Thoracic aorta (tissue), 2 donors: ENCODE measurements at places on chromosomes 1 and 21.

DNA sequence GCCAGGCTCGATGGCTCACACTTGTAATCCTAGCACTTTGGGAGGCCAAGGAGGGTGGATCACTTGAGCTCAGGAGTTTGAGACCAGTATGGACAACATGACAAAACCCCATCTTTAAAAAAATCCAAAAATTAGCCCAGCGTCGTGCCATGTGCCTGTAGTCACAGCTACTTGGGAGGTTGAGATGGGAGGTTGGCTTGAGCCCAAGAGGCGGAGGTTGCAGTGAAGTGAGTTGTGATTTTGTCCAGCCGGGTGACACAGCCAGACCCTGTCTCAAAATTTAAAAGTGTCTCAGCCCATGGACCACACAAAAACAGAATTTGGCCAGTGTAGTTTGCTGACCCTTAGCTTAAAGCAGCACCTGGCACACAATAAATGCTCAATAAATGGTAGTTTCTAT lies 11.3 kb upstream of the TACSTD2 start:
- no peaks in the 10 kb centered on the region for H3K36me3 ChIP-seq
- H3K4me3 ChIP-seq, result no peak overlapping the region
- H3K4me1 ChIP-seq, result peaks cover 46% of the 10 kb centered on the region
- no peaks in the 10 kb centered on the region for H3K27me3 ChIP-seq

GRCh38 chr1:185732951-185733350 lies 1.2 kb upstream of the HMCN1 start:
- no peak for DNase-seq
- peaks cover 13% of the 10 kb centered on the region for H3K4me1 ChIP-seq
- H3K4me3 ChIP-seq, result no peak overlapping the region
- no peaks in the 10 kb centered on the region for H3K36me3 ChIP-seq

DNA sequence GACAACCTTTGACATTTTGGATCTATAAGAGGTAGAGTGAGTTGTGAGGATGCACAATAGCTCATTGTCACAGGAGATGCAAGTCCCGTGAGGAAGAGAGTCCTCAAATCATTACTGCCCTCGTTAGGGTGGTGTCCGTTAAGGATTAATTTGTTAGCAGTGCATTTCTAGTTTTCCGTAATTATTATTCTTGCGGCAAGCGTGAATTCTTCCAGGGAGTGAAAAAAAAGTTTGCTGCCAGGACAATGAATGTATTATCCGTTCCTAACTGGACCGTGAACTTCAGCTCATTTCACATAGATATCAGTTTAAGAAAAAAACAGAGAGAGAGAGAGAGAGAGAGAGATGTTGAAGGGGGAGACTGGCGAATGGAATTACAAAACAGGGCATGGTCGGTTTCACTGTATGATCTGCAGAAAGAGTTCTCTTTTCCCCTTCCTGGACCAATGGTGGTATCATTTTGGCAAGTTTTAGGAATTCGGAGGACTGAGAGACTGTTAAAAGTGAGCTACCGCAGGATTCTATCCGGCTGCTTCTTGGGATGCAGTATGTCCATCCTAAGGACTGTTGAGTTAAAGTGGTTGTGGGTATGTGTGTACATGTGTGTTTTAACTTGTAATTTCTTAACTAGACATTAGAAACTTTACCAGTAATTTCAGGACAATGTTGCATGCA lies 216.0 kb upstream of the NFIA start:
- no peak for DNase-seq
- no peak overlapping the region for H3K27ac ChIP-seq
- no peaks in the 10 kb centered on the region for H3K27me3 ChIP-seq
- no peaks in the 10 kb centered on the region for H3K36me3 ChIP-seq

DNA sequence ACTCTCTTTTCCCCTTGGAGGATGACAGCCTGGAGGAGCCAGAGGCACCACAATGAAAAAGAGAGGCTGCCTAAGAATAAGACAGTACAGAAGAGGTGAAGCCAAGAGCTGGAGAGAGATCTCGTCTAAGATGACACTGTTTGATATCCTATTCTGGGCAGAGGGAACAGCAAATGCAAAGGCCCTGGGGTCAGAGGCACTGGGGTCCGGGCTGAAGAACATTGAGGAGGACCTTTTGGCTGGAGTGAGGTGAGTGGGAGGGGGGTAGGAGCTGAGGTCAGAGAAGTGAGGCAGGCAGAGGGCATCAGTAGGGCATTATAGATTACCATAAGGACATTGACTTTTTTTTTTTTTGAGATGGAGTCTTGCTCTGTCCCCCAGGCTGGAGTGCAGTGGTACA lies 19.3 kb upstream of the TMEM51 start:
- DNase-seq, result no peak
- H3K4me1 ChIP-seq, result no peaks in the 10 kb centered on the region
- no peak overlapping the region for H3K27ac ChIP-seq
- H3K27me3 ChIP-seq, result no peaks in the 10 kb centered on the region

- DNase-seq, result no peak
- H3K27ac ChIP-seq, result no peak overlapping the region
- no peaks in the 10 kb centered on the region for H3K4me1 ChIP-seq
- no peaks in the 10 kb centered on the region for H3K27me3 ChIP-seq
- no peak overlapping the region for H3K4me3 ChIP-seq
Observed at GRCh38 chr1:245457562-245457961, 302.8 kb downstream of the KIF26B start.

DNA sequence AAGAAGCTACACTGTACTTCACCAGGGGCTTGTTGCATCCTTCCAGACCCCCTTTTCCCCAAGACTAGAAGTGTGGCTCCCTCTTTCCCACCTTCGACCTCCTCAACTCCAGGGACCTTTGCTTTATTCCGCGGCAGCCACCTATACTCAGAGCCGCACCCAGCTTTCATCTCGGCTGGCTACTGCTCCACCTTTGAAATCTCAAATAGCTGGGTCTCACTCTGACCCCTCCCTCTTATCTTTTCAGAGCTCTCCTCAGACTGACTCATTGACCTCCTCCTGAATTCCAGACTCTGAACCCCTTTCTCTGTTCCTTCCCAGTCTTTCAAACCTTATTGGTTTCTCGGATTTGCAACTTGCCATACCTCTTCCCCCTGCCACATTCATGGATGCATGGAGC lies 144.7 kb upstream of the JUN start:
- no peak for DNase-seq
- H3K4me3 ChIP-seq, result no peak overlapping the region
- H3K4me1 ChIP-seq, result peaks cover 12% of the 10 kb centered on the region
- no peaks in the 10 kb centered on the region for H3K36me3 ChIP-seq
- H3K27ac ChIP-seq, result no peak overlapping the region

DNA sequence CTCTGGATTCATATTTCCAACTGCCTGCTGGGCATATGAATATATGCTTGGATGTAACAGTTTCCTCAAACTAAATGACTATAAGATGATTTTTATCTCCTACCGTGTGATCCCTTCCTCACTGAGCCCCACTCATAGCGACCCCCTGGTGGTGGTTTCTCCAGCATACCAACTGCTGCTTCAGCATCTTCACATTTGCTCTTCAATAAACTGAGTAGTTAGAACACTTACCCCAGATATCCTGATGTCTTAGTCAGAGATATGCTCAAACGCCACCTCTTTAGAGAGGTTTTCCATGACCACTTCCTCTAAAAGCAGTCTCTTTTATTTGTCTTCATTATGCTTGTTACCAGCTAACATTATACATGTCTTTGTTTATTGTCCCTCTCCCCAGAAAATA lies 10.2 kb upstream of the HNRNPR start:
- no peak for DNase-seq
- H3K36me3 ChIP-seq, result no peaks in the 10 kb centered on the region
- no peaks in the 10 kb centered on the region for H3K27me3 ChIP-seq
- H3K27ac ChIP-seq, result no peak overlapping the region

- H3K4me3 ChIP-seq, result no peak overlapping the region
- H3K27ac ChIP-seq, result no peak overlapping the region
- H3K4me1 ChIP-seq, result no peaks in the 10 kb centered on the region
- no peak for DNase-seq
- no peaks in the 10 kb centered on the region for H3K27me3 ChIP-seq
Observed at GRCh38 chr1:113660088-113660487, 99.2 kb downstream of the PHTF1 start.

DNA sequence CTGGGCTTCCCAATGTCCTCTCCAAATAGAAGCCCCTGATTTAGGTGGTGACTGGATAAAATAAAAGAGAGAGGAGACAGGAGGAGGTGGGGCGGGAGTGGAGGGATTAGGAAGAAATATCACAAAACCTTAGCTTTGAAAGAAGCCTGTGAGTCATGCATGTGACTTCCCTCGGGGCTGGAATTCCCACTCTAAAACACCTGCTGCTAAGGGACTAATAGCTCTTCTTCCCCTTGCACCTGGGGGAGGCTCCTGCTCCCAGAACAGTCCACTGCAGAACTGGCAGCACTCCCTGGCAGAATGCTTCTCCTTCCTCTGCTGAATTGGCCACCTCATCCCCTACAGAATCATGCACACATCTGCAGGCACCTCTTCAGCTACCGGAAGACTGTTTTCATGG lies 207.2 kb downstream of the ATG4C start:
- no peaks in the 10 kb centered on the region for H3K4me1 ChIP-seq
- no peak overlapping the region for H3K27ac ChIP-seq
- no peaks in the 10 kb centered on the region for H3K36me3 ChIP-seq
- no peaks in the 10 kb centered on the region for H3K27me3 ChIP-seq

- DNase-seq, result no peak
- no peak overlapping the region for H3K27ac ChIP-seq
- H3K4me1 ChIP-seq, result peaks cover 31% of the 10 kb centered on the region
- peaks cover 10% of the 10 kb centered on the region for H3K36me3 ChIP-seq
- no peak overlapping the region for H3K4me3 ChIP-seq
Observed at GRCh38 chr1:109243221-109243620, 6.1 kb upstream of the CELSR2 start.

- H3K27ac ChIP-seq, result no peak overlapping the region
- no peaks in the 10 kb centered on the region for H3K36me3 ChIP-seq
- H3K4me1 ChIP-seq, result peaks cover 25% of the 10 kb centered on the region
Observed at GRCh38 chr1:172184506-172185191, 235.8 kb upstream of the C1orf105 start.

- H3K4me3 ChIP-seq, result no peak overlapping the region
- no peaks in the 10 kb centered on the region for H3K4me1 ChIP-seq
- H3K27me3 ChIP-seq, result no peaks in the 10 kb centered on the region
- DNase-seq, result no peak
- H3K36me3 ChIP-seq, result no peaks in the 10 kb centered on the region
- no peak overlapping the region for H3K27ac ChIP-seq
Observed at GRCh38 chr1:216830424-216831210, 107.4 kb upstream of the ESRRG start.

GRCh38 chr1:2274929-2275475 lies 46.9 kb downstream of the SKI start:
- peaks cover 100% of the 10 kb centered on the region for H3K4me1 ChIP-seq
- H3K27me3 ChIP-seq, result no peaks in the 10 kb centered on the region
- H3K36me3 ChIP-seq, result no peaks in the 10 kb centered on the region
- no peak for DNase-seq
- peak overlapping the region; percentile 75 for H3K27ac ChIP-seq

- no peak overlapping the region for H3K27ac ChIP-seq
- no peaks in the 10 kb centered on the region for H3K27me3 ChIP-seq
- DNase-seq, result no peak
- H3K36me3 ChIP-seq, result no peaks in the 10 kb centered on the region
- H3K4me3 ChIP-seq, result no peak overlapping the region
Observed at GRCh38 chr1:99811075-99811474, 39.1 kb upstream of the AGL start.

DNA sequence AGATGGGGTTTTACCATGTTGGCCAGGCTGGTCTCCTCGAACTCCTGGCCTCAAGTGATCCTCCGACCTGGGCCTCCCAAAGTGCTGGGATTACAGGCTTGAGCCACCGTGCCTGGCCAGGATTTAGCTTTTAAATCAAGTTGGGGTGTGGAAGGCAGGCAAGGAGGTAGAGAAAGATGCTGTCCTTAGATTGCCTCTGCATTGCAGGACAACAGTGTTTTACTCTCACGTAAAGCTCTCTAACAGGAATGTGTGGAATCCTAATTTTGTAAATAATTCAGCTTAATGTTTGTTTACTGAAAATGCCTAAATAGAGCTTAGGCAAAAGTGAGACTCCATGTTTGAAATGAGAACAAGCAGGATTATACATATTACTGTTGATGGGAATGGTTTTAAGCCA lies 29.5 kb upstream of the TGFB2 start:
- no peaks in the 10 kb centered on the region for H3K36me3 ChIP-seq
- no peak overlapping the region for H3K4me3 ChIP-seq
- H3K27me3 ChIP-seq, result no peaks in the 10 kb centered on the region
- DNase-seq, result no peak
- no peak overlapping the region for H3K27ac ChIP-seq

DNA sequence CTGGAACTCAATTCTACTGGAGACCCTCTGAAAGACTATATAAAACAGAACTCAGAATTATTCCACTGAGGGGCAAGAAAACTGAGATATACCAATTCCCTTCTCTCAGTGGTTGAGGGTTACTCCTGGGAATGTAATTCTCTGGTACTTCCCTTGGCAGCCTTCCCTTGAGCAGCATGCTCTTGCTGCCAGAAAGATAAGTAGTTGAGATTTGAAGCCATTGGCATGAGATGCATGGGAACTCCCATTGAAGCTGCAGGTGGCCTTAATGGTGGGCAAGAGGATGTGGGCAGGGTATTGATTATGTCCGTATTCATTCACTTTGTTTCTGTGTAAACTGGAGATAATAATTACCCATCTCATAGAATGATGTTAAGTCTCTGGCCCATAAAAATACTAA lies 28.6 kb upstream of the C1orf185 start:
- DNase-seq, result no peak
- H3K27me3 ChIP-seq, result no peaks in the 10 kb centered on the region
- no peaks in the 10 kb centered on the region for H3K4me1 ChIP-seq
- no peak overlapping the region for H3K27ac ChIP-seq
- H3K4me3 ChIP-seq, result no peak overlapping the region

DNA sequence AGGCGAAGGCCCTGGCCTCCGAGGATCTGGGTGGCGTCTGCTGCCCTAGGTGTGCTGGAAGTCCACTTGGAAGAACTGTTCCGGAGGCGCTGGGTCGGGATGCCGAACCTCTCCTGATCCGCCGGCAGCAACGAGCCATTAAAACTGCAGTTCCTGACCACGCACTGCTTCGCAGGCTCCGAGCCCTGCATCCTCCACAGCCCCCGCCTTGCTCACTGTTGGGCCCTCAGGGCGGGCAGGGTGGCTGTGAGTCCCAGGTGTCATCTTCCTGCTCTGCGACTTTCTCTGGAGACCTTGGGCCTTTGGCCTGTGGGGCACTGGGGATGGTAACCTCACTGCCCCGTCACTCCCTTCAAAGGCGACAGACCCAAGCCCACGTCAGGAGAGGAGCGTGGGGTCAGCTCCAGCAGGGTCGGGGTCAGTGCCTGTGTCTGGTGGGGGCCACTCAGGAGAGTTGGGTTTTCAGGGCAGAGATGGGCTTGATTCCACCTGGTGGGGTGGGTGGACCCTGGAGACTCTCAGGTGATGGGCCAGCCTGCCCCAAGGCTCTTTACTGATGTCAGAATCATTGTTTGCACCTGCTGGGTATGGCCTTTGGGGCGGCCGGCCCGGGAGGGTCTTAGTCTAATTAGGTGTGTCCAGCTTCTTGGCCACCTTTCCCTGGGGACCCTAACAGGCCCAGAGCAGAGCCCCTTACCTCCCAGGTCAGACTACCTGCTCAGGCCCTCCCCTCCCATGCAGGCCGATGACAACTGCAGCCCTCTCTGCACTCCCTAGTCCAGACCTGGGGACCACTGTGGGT lies 3.1 kb downstream of the PRXL2B start:
- no peaks in the 10 kb centered on the region for H3K36me3 ChIP-seq
- no peaks in the 10 kb centered on the region for H3K27me3 ChIP-seq
